ENCODE measurements at places on chromosomes 1 and 21.

DNA sequence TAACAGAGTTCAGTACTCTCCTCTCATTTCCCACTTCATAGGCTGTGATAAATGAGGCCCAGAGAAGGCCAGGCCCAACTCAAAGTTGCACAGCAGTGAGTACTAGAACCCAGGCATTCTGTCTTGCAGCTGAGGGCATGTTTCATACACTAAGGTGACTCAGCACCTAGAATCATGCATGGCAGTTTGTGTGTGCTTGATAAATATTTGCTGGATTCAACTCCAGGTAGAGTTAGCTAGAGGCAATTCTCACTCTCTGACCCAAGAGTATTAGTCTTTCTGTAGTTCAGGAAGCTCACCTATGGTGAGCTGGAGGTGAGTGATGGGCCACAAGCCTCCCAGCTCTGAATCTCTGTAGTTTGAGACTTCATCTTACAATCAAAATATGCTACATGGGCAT, 10.7 kb downstream of the NKAIN1 start:
- no peak overlapping the region for H3K27ac ChIP-seq
- no peak overlapping the region for H3K4me3 ChIP-seq
- no peaks in the 10 kb centered on the region for H3K27me3 ChIP-seq
- no peak for DNase-seq
- H3K36me3 ChIP-seq = no peaks in the 10 kb centered on the region

DNA sequence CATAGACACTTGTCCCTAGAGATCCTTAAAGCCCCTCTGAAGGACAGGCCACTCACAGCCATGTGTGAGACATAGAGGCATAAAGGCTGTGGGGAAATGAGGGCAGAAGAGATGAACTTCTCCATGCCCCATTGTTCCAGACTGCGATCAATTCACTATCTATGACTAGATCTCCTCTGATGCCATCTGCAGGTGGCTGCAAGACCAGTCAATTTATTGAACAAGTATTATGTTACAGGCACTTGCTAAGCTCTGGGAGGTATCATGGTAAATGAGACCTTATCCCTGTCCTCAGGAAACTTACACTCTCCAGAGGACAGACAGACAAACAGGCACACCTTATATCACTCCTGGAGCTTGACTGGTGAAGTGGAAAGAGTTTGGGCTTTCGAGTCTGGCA, 22.9 kb downstream of the UBIAD1 start:
- peak; percentile 25 for DNase-seq
- H3K36me3 ChIP-seq = peaks cover 10% of the 10 kb centered on the region
- H3K4me1 ChIP-seq = peaks cover 26% of the 10 kb centered on the region
- H3K27me3 ChIP-seq = no peaks in the 10 kb centered on the region
- no peak overlapping the region for H3K4me3 ChIP-seq

DNA sequence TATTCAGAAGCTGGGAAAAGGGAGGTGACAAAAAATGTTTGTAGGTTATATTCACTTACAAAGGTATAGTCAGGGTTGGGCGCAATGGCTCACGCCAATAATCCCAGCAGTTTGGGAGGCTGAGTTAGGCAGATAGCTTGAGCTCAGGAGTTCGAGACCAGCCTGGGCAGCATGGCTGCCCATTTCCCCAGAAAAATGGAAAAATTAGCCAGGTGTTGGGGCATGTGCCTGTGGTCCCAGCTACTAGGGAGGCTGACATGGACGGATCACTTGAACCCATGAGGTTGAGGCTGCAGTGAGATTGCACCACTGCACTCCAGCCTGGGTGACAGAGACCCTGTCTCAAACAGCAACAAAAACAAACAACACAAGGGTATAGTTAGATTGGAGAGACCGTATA, 3.0 kb downstream of the TIMM17A start:
- no peak overlapping the region for H3K27ac ChIP-seq
- H3K27me3 ChIP-seq = no peaks in the 10 kb centered on the region
- DNase-seq = no peak
- peaks cover 15% of the 10 kb centered on the region for H3K4me1 ChIP-seq

DNA sequence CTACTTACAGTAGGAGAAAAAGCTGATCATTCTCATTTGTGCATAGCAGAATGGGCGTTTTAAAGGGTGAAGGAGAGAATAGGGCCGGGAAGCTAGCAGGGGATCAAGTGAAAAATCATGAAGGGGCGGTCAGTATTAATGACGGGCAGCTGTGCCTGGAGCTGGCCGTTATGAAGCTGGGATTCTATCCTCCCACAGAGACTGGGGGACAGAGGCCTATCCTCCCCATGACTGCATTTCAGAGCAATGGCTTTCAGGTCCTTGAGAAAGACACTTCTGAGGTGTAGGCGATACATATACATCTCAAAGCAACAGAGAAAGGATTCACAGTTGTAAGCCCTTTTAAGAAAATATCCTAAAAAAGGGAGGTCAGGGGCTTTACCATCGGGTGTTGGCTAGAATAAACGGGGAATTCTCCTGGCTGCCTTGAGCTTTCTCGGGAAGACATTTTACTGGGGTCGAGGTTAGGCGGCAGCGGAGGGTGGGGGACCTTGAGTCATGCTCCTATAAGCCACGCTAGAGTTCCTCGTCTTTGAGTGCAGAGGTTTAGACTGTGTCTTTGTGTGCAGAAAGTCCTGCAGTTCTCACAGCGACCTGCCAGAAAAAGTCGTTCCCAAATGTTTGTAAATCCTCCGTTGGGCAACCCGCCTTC, 559 bp upstream of the MTARC2 start:
- DNase-seq = no peak
- peaks cover 22% of the 10 kb centered on the region for H3K27me3 ChIP-seq
- H3K27ac ChIP-seq = no peak overlapping the region
- no peak overlapping the region for H3K4me3 ChIP-seq
- peaks cover 8% of the 10 kb centered on the region for H3K4me1 ChIP-seq
- H3K36me3 ChIP-seq = no peaks in the 10 kb centered on the region

DNA sequence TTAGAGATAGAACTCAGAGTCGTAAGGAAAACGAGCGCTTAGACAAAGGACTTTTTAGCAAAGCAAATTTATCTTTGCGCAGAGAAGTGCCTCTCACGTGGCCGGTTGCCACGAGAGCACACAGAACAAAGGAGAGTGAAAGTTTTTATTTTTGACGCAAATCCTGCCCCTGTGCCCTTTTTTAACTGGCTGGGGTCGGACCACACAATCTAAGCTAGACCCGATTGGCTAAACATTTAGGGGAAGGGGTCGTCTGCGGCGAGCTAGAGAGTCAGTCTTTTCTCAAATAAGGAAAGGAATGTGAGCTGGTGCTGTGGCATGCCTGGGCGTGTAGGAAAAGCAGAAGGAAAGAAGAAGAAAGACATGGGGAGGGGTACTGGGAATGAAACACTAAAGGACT, 2.4 kb downstream of the KRTAP10-2 start:
- H3K36me3 ChIP-seq = no peaks in the 10 kb centered on the region
- H3K4me3 ChIP-seq = no peak overlapping the region
- peaks cover 15% of the 10 kb centered on the region for H3K4me1 ChIP-seq
- no peak overlapping the region for H3K27ac ChIP-seq
- H3K27me3 ChIP-seq = no peaks in the 10 kb centered on the region
- no peak for DNase-seq

DNA sequence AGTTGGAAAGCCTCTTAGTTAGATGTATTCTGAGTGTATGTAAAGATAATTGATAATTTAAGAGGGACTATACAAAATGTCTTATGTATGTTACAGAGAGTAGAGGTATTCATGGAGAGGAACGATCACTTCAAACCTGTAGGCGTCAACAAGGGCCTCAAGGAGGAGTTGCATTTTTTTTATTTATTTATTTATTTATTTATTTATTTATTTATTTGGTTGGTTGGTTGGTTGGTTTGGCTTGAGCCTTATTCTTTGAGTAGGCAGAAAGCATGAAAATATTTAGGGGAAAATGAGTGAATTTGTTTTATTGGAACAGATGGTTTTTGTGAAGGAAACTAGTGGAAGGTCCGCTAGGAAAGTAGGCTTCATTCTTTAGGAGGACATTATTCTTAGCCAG, 8.5 kb downstream of the ANGPTL1 start:
- no peak overlapping the region for H3K27ac ChIP-seq
- H3K27me3 ChIP-seq = no peaks in the 10 kb centered on the region
- no peaks in the 10 kb centered on the region for H3K4me1 ChIP-seq
- H3K36me3 ChIP-seq = no peaks in the 10 kb centered on the region

DNA sequence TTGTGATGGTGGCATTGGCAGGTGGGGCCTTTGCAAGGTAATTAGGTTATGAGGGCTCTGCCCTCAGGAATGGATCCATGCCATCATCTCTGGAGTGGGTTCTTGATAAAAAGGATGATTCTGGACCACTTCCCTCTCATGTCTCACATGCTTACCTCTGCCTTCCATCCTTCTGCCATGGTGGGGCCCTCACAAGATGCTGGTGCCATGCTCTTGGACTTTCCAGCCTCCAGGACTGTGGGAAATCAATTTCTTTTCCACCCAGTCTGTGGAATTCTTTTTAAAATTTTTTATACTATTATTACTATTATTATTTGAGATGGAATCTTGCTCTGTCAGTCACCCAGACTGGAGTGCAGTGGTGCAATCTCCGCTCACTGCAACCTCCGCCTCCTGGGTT, 57.3 kb downstream of the ACBD3 start:
- no peak overlapping the region for H3K4me3 ChIP-seq
- H3K4me1 ChIP-seq = peaks cover 27% of the 10 kb centered on the region
- no peak overlapping the region for H3K27ac ChIP-seq
- no peaks in the 10 kb centered on the region for H3K27me3 ChIP-seq
- DNase-seq = no peak

DNA sequence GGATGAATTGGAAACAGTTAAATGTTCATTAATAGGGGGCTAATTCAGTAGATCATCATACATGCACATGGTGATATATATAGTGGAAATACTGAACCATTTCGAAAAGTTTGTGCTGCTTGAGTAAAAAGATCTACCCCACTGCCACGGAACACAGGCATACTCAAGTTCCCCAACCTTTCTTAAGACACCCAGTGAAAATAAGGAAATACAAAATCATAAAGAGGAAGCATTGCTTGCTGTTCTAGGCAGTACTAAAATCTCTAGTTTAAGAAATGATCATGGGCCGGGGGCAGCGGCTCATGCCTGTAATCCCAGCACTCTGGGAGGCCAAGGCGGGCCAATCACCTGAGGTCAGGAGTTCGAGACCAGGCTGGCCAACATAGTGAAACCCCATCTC, 37.6 kb upstream of the KIRREL1 start:
- no peaks in the 10 kb centered on the region for H3K36me3 ChIP-seq
- no peaks in the 10 kb centered on the region for H3K4me1 ChIP-seq
- peaks cover 1% of the 10 kb centered on the region for H3K27me3 ChIP-seq
- H3K4me3 ChIP-seq = no peak overlapping the region
- no peak overlapping the region for H3K27ac ChIP-seq
- DNase-seq = no peak

GRCh38 chr1:87132284-87132870, 196.3 kb upstream of the LMO4 start:
- no peaks in the 10 kb centered on the region for H3K36me3 ChIP-seq
- peaks cover 11% of the 10 kb centered on the region for H3K4me1 ChIP-seq
- H3K27me3 ChIP-seq = no peaks in the 10 kb centered on the region
- peak overlapping the region; percentile 51 for H3K4me3 ChIP-seq

DNA sequence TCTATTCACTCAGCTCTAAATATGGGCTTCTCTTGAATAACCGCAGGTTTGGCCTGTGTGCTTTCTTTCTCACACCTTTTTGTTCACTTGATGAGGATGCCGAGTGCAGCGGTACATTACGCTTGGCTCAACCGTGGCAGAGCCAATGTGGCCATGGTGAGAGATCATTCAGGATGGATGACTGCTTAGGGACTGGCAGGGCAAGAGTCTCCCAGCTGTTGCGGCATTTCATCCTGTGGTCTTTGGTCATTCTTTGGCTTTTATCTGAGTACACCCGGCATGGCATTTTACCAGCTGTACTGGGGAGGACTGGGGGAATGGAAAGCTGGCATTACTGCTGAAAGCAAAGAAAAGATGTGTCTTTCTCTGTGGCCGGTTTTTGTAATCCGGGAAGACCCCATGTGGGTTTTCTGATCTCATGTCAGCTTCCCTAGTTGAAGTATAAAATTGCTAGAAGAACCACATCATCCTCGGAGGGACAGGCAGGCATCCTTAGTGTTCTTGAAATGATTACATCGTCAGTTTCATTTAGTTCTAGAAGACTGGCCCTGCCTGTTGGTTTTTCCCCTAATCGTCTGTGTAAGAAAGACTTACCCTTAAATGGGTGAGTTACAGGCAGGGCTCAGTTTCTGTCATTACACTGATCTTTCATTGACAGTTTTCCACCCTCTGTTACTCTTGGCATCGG, 15.1 kb downstream of the PCP4 start:
- no peaks in the 10 kb centered on the region for H3K4me1 ChIP-seq
- no peaks in the 10 kb centered on the region for H3K36me3 ChIP-seq
- no peaks in the 10 kb centered on the region for H3K27me3 ChIP-seq
- no peak overlapping the region for H3K27ac ChIP-seq
- DNase-seq = no peak

- H3K36me3 ChIP-seq = no peaks in the 10 kb centered on the region
- H3K27ac ChIP-seq = no peak overlapping the region
- H3K4me1 ChIP-seq = peaks cover 7% of the 10 kb centered on the region
- no peak overlapping the region for H3K4me3 ChIP-seq
Measured at GRCh38 chr1:31587720-31588423, 11.6 kb downstream of the TINAGL1 start.

DNA sequence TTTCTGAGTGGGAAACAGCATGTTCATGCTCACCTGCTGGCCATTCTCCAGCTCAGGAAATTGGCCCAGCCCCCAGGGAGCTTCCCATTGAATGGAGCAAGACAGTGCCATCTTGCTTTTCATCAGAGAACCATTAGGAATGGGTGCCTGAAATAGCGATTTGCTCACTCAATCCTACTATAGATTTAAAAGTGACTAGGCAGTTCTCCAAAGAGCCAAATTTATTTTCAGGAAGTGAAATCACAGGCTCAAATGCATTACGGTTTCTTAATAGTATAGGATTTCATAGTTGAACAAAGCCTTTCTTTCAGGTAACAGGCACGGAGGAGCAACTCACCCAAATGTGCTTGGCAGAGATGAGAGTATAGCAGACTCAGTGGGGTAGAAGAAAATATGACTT, 272.1 kb downstream of the GRIK1 start:
- no peaks in the 10 kb centered on the region for H3K4me1 ChIP-seq
- no peaks in the 10 kb centered on the region for H3K27me3 ChIP-seq
- H3K27ac ChIP-seq = no peak overlapping the region
- DNase-seq = no peak
- no peak overlapping the region for H3K4me3 ChIP-seq
- no peaks in the 10 kb centered on the region for H3K36me3 ChIP-seq

All from CD4-positive, CD25-positive, alpha-beta regulatory T cell (primary cell).